Endothelial cell of umbilical vein (primary cell): ENCODE measurements at places on chromosomes 7 and 10. TPM values are rescaled to one million over a fixed set of nuclear protein-coding genes. Genes with fewer than 3 reads are reported as not detected.

GRCh38 chr10:12500381-12501303, 151.3 kb downstream of the CAMK1D start:
- DNase-seq, result peak; percentile 6

- no peak for DNase-seq
Measured at GRCh38 chr7:73572767-73573186, 5.6 kb downstream of the TBL2 start.

- DNase-seq, result no peak
Measured at GRCh38 chr10:104678658-104679057, 37.6 kb downstream of the SORCS3 start.

GRCh38 chr7:82079527-82079926, 309.7 kb upstream of the HGF start:
- no peak for DNase-seq

GRCh38 chr7:94906065-94906851, 1.1 kb upstream of the PPP1R9A start:
- no peak for DNase-seq

DNA sequence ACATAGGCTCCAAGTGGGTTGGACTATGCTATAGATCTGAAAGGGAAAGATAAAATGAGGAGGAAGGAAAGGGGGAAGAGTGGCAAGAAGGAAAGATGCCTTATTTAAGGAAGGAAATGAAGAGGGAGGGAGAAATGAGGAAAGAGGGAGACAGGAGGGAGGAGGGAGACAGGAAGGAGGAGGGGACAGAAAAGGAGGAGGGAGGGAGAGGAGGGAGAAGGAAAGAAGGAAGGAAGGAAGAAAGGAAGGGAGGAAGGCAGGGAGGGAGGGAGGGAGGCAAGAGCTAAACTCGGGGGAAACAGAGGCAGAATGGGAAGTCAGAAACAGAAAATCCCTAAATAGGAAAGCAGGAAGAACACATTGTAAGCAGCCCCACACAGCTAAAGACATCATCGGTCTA, 67.4 kb downstream of the KIAA1549 start:
- DNase-seq, result no peak

- no peak for DNase-seq
Measured at GRCh38 chr7:128197989-128198580, 43.0 kb upstream of the LEP start.

- DNase-seq, result peak; percentile 52
Measured at GRCh38 chr7:142808802-142809583, 38.2 kb downstream of the PRSS2 start.

DNA sequence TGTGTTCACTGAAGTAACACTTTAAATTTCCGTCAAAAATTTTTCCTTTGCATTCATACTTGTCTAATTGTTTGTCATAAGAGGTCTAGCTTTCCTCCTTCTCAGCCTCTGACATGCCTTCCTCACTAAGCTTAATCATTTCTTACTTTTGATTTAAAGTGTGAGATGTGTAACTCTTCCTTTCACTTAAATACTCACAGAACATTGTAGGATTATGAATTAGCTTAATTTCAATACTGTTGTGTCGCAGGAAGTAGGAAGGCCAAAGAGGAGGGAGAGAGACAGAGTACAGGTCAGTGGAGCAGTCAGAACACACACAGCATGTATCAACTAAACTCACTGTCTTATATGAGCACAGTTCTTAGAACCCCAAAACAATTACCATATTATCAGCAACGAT, 99.0 kb downstream of the SRPK2 start:
- no peak for DNase-seq

DNA sequence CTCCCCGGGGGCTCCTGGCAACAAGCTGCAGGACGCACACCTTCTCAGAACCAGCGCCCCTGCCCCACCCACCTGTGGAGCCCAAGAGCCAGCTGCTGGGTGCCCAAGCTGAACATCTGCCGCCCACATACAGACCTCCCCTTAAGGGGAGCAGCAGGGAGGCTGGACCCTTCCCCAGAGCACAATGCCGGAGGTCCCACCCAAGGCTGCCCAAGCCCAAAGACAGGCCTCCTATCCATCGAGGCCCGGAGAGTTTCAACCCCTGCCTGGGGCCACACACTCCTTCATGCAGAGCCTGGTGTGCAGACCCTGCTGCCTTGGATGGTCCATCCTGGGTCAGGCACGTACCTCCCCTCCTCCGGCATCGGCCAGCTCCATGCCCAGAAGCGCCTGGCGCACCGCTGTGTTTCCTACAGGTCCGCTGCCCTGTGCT, 48.7 kb downstream of the VIPR2 start:
- no peak for DNase-seq

DNA sequence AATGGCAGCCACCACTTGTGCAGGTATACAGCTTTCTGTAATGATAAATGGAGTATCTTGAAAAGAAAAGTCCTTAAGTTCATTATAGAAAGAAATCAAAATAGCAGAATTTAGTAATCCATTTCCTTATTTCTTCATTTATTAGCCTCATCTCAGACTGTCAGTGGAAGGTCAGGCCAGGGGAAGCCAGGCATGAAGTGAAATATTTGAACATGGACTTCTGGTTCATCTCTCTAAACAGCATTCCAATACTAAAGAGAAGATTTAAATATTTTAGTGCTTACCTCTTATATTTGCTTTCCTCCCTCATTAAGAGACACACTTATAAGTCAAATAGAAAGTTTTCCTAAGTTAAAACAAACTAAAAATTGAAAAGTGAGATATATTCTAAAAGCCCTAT, 26.8 kb downstream of the TRDMT1 start:
- no peak for DNase-seq

GRCh38 chr10:28367929-28368484, 65.1 kb upstream of the MPP7 start:
- no peak for DNase-seq

DNA sequence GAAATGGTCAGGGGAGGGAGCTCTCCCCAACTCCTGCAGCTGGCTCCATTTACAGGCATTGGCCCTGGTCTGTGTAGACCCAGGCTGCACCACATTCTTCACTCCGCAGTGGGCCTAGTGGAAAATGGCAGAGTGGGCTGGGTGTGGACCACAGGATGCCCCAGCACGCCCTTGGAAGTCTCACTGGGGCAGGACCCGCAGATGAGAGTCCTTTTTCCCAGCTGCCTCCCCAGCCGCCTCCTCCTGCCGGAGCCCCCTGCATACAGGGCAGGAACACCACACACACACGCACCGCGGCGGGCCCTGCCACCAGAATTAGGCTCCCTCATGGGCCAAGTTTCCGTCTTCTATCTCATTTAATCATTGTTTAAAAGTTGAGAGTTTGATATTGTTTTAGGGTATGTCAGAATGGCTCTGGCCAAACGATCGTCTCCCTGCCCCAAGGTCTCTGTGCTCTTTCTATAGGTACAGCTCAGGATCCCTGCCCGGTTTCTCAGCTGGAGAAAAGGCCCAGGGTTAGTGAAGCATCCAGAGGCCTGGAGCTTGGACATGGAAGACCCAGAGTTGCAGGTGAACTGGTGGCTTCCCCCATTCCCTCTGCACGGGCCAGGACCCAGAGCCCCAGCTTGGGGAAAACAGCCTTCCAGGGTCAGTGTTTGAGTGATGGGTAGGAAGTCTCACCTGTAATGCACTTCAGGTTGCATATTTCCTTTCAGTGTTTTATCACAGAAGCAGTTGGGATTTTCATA, 42.0 kb downstream of the ZNF467 start:
- no peak for DNase-seq

- DNase-seq, result no peak
Measured at GRCh38 chr10:105658696-105659095, 1017.6 kb downstream of the SORCS3 start.

- peak; percentile 53 for DNase-seq
Measured at GRCh38 chr10:125157505-125157904, 2.9 kb downstream of the CTBP2 start.

GRCh38 chr7:44236333-44236728, 35.6 kb downstream of the YKT6 start:
- no peak for DNase-seq

DNA sequence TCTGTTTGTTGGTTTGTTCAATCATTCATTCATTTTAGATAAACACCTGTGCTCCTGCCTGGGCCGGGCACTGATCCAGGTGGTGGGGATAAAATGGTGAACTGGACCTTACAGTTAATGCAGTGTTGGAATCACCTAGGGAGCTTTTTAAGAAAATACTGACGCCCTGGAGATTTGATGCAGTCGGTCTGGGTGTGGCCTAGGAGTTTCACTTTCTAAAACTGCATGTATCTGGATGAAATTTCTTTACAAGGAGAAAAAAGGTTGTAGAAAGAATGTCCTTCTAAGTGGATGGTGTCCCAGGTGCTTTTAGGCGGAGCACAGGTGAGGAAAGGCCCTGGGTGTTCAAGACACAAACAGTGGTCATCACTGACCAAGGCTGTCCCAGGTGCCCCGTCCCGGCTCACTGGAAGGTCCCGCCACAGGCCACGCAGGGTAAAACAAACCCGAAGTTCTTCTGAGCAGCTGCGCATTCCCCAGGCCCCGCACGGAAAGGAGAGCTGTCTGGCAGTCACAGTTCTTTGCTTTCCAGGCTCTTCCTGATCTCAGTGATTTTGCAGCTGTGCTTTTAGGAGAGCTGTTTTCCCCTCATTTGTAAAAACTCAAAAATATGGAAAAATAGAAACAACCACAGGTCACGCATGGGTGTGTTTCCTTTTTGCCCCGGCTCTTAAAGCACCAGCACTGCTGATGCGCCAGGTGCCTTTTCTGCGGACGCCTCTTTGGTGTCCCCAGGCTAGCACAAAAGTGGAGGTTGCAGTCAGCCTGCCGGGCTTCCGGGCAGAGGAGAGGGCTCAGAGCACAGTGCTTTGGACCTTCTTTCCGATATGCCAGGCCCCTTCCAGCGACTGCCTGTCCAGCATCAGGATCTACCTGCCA, 161.9 kb downstream of the GRK5 start:
- DNase-seq, result peak; percentile 61

- peak; percentile 8 for DNase-seq
Measured at GRCh38 chr7:100266576-100267354, 40.7 kb upstream of the SPDYE3 start.

GRCh38 chr10:93722550-93722949, 20.2 kb upstream of the FRA10AC1 start:
- DNase-seq, result no peak

DNA sequence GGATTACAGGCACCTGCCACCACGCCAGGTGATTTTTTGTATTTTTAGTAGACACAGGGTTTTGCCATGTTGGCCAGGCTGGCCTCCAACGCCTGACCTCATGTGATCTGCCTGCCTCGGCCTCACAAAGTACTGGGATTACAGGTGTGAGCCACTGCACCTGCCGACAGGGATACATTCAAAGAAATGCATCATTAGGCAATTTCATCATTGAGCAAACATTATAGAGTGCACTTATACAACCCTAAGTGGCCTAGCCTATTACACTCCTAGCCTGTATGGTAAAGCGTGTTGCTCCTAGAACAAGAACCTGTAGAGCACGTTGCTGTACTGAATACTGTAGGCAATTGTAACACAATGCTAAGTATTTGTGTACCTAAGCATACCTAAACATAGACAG, 350.3 kb downstream of the GALNT17 start:
- no peak for DNase-seq

- no peak for DNase-seq
Measured at GRCh38 chr10:132988988-132989387, 46.6 kb upstream of the CFAP46 start.

Gene C7orf57
- not detected in 2 replicates for total RNA-seq

Gene PTPRN2
- 0.51 and 0.62 TPM in 2 replicates for total RNA-seq

Gene CADPS2
- 20.0 and 22.6 TPM in 2 replicates for total RNA-seq

Gene OR2A12
- total RNA-seq, result not detected in 2 replicates

Gene UBTD1
- 42.6 and 44.1 TPM in 2 replicates for total RNA-seq

Gene RBM20
- total RNA-seq, result not detected in 2 replicates

Gene DYNC1I1
- total RNA-seq, result 3.3 and 3.6 TPM in 2 replicates

Gene ZNF479
- total RNA-seq, result not detected in 2 replicates
